Activated T-helper 1 cell treated with Interleukin-2 at 50 U/mL for 16 hours (primary cell): ENCODE measurements at places on chromosomes 16 and 17.

DNA sequence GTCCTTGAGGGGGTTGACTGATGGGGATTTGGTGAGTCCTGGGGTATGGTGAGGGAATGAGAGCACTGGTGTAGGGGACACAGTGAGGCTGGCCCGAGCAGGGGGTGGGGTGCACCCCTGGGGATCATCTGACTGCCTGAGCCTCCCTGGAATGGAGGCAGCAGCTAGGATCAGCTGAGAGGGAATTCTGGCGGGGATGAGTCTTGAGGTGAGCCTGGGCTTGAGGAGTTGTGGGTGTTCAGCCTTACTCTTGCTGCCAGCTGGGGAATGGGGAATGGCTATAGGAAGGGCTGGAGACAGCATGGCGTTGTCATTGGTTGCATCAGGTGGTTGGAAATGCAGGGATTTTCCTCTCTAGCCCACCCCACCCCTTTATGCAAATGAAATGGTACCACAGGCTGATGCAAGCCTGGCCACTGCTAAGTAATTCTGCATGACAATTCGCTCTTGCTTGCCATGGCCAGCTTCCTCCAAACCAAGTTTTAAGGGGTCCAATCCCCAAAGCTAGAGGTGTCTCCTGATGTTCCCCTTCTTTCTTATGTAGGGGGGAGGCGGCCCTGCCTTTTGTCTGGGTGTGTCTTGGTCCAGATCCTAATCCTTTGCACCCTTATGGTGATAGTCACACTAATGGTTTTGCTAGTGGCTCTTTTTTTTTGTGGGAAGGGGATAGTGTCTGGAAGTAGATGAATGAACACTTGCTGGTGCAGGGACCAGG, 7.5 kb downstream of the NFE2L1 start:
- DNase-seq, result no peak

GRCh38 chr17:41322094-41322902, 6.8 kb upstream of the KRTAP17-1 start:
- no peak for DNase-seq

DNA sequence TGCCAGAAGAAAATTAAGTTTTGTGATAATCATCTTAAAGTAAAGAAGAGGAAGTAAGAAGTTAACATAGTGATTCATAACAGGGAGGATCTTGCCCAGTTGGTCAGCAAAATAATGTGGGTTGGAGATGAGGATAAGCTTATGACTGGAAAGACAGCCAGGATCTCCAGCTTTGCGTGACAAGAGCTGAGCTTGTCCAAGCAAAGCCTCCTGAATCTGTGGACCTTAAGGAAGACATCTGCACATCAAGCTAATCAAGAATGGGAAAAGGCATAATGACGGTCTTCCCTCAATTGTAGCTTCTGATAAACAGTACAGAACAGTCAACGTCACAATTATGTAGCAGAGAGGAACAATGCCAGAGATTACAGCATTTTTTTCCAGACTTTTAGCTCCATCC, 744.7 kb upstream of the GOT2 start:
- DNase-seq, result no peak

- DNase-seq, result no peak
Measured at GRCh38 chr16:89619840-89620239, 6.4 kb downstream of the DPEP1 start.

DNA sequence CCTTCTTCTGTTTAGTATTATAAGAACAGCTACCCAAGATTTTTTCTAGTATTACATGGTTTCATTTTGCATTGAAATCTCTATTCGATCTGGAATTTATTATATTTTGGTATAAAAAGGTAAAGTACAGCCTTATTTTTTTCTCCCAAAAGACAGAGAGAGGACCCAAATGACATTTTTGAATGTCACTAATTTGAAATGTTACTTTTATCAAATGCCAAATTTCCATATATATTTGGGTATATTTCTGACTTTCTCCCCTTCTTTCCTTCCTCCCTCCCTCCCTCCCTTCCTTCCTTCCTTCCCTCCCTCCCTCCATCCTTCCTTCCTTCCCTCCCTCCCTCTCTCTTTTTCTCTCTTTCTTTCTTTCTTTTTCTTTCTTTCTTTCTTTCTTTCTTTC, 6.2 kb upstream of the CHP2 start:
- no peak for DNase-seq

DNA sequence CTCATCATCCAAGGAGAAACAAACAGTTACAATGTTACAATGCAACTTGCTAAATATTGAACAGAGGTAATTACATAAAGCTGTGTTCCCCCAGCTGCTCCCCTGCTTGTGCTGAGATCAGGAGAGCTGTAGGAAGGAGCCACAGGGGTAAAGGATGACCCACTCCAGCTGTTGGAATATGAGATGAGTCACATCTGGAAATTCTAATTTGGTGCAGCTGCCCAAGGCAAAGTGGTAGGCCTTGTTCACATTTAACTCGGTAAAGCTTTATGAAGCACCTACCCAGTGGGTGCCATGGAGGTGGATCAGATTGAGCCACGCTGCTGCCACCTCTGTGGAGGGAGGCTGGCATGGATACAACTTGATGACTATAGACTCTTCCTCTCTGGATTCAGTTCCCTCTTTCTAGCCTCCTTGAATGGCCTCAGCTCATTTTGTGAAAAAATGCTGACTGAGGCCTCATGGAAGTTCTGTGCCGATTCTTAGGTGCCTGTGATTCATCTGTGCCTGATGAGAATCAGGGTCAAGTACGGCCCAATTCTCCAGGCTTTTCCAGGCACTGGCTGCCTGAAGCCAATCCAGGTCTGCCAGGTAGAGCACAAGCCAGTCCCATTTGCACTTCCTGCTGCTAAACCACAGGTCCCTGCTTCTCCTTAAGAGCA, 7.4 kb downstream of the ZNF689 start:
- DNase-seq, result no peak

DNA sequence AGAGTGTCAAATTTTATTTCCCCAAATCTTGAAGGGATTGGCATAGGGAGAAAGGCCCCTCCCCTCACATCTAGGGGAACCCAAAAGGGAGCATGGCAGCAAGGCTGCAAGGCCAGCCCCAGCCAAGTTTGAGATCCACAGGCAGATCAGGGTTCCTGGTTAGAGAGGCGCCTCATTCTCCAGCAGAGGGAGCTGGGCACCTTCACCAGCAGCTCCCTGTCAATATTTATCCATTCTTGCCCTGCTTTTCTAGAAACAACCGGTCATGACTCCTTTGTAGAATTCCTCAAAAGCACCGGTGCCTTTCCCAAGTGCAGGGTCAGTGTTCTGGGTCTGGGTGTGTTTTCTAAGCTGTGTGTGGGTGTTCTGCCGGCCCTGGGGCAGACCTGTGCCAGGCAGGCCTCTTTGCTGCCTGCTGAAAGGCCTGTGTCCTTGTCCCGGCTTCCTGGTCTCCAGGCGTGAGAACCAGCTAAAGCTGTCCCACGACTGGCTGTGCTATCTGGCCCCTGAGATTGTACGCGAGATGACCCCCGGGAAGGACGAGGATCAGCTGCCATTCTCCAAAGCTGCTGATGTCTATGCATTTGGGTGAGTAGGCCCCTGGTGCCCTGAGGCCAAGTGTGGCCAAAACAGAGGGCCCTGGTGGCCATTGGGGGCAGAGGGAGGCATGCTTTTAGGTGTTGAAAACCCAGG, 21.2 kb upstream of the LGALS9 start:
- DNase-seq, result no peak

GRCh38 chr16:57679767-57680482, 11.8 kb downstream of the ADGRG3 start:
- no peak for DNase-seq

DNA sequence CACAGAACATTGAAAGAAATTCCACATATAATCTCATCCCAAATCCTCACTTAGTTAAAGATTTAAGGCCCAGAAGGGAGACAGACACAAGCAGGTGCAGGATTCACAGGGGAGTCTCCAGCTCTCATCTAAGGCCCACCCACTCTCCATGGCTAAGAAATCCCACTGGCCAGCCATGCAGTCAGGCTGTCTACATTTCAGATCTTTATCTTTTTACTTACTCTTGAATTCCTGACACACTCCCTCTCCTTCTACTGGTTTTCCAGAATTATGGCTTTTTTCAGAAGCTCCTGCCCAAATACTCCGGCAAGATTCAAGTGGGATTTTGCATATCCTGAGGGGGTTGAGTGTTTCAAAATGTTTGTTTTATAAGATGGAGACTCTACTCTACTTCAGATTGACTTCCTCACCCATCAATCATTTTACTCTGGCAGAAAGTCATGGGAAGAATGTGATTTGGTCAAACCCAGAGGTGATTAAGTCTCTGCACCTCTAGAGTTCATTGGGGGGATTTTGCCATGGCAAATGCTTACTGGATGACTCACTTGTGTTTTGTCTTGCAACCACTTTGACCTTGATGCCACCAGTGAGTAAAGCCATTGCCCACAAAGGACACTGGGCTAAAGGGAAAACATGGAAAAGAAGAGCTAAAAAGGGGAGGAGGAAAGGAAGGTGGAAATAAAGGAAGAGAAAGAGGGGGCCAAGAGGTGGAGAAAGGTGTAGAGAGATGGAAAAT, 688.8 kb upstream of the SALL1 start:
- no peak for DNase-seq

- no peak for DNase-seq
Measured at GRCh38 chr16:23410176-23410575, 42.8 kb downstream of the COG7 start.

- DNase-seq, result no peak
Measured at GRCh38 chr17:50308666-50309065, 34.4 kb downstream of the TMEM92 start.

GRCh38 chr17:394718-395095, 42.1 kb upstream of the RPH3AL start:
- DNase-seq, result no peak

- no peak for DNase-seq
Measured at GRCh38 chr17:49776551-49777300, 11.8 kb upstream of the KAT7 start.

GRCh38 chr17:13996748-13997147, 72.6 kb upstream of the COX10 start:
- no peak for DNase-seq

DNA sequence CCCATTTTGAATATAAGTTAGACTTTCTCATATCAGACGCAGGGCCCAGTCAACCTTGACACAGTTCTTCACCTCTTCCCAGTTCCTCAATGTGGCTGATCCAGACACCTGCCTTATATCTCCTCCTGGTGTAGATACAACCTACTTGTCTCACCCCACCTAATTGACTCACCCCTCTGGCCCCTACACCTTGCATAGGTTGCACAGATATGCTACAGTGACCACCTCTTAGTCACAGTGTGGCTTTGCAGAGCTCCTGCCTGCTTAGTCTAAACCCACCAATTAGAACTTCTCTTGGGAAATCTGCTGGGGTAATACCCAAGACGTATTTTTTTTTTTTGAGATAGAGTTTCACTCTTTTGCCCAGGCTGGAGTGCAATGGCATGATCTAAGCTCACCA, 16.8 kb downstream of the CHP2 start:
- no peak for DNase-seq

DNA sequence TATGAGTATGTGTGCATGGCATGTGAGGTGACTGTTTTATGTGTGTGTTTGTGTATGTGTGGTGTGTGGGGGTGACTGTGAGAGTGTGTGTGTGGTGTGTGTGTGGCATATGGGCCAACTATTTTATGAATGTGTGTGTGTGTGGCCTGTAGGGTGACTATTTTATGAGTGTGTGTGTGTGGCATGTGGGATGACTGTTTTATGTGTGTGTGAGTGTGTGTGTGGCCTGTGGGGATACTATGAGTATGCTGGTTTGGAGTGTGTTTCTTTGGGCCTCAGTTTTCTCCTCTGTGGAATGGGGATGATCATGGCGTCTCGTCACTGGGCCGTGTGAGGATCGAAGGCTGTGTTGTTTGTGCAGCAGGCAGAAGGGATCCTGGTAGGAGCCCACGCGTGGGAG, 152.1 kb upstream of the PLCG2 start:
- DNase-seq, result no peak
